ENCODE measurements at places on chromosomes 2 and 18.

GRCh38 chr2:68169308-68169707 is 11.6 kb downstream of the PNO1 start:
- DNase-seq: no peak

- no peak for DNase-seq
Observed at GRCh38 chr2:137886083-137886831, 78.0 kb upstream of the HNMT start.

- DNase-seq: no peak
Observed at GRCh38 chr2:185221-185620, 78.6 kb downstream of the SH3YL1 start.

- DNase-seq: no peak
Observed at GRCh38 chr2:217994776-217995274, 8.0 kb downstream of the TNS1 start.

GRCh38 chr2:151843691-151844061 is 15.5 kb upstream of the ARL5A start:
- no peak for DNase-seq

DNA sequence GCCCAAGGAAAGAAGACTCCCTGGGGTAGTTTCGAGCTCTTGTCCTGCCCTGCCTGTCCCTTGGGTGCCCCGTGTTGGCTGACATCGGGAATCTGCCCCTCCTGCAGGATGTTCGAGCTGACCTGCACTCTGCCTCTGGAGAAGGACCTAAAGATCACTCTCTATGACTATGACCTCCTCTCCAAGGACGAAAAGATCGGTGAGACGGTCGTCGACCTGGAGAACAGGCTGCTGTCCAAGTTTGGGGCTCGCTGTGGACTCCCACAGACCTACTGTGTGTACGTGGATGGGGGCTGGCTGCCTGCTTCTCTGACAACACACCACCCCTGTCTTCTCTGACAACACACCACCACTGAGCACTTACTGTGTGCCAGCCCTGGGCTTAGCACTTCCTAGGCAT is 210.8 kb downstream of the DYSF start:
- DNase-seq: no peak

GRCh38 chr2:212022966-212023365 is 515.6 kb downstream of the ERBB4 start:
- no peak for DNase-seq

DNA sequence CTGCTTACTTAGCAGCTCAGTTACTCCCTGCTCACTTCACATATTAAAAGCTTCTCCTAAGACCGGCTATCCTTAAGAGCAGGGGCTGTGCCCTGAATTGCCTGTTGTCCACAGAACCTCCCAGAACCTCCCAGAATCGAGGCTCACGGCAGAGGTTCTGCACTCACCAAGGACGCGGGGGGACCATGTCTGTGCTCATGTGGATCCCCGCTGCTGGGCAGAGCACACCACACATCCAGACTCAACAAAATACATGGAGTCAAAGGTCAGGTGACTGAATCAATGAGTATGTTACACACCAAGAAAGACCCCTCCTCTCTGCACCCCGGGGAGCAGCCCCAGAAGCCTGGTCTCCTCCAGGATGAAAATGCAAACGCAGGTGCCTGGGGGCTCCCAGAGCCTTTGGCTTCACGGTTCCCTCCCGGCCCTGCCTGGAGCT is 149.0 kb downstream of the MBP start:
- no peak for DNase-seq

DNA sequence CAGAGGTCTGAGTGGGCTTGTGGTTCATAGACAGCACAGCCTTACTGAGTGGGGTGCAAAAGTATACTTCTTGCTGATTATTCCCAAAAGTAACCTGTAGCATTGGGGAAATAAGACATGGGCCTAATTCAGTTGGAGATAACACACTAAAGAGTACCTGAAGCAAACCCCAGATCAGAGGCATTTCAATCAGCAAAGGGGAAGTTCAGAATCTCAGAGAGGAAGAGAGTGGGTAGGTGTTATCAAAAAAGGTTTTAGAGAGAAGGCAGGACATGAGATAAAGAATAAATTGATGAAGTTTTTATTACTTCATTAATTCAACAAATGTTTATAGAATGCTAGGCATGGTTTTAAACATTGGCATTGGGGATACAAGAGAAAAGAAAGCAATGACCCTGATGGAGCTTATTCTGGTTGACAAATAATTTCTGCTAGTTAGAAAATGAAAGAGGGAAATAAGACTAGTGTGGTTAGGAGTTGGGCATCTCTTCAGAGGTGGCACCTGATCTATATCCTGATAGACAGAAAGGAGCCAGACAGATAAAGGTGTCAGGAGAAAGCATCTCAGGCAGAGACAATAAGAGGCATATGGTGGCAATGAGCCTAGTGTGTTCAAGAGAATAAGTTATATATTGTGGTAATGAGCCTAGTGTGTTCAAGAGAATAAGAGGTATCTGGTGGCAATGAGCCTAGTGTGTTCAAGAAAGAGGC is 153.8 kb upstream of the SETBP1 start:
- no peak for DNase-seq

DNA sequence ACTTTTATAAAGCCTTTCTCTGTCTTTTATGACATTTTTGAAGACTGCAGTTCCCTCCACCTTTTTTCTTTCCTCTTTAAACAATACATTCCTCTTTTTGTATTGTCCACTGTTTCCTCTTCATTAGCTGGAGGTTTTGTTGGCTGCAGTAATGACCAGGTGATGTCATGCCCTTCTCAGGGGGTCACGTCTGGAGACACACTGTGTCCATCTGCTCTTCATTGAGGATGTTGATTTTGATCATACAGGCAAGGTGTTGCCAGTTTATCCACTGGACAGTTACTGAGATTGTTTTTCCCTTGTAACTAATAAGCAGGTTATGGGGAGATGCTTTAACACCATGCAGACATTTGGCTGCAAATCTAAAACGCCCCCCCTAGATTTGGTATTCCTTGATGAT is 19.8 kb downstream of the ZNF407 start:
- no peak for DNase-seq

DNA sequence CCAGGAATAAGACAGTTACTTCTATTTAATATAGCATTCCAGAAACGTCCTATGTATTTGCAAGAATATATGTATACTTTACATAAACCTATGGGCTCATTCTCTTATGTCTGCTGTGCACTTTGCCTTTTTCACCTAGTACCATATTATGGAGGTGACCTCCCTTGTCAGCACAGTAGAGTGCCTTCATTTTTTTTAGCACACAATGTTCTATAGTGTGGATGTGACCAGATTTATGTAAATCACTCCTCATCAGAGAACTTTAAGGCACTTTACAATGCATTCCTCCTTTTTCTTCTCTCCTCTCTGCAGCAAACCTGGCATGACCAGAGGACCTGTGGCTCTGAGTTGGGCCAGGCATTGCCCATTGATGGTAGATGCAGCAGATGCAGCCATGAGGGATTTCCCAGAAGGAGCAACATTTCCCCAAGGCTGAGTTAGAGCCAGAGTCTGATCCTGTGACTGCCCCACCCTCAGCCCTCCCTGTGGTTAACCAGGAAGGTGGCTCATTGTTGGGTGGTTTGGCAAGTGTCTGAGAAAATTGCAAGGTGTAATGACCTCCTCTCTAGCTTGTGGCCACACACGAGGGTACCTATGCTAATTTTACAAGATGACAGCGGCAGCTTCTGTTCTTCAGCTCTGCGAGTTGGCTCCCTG is 76.5 kb upstream of the DLX2 start:
- DNase-seq: no peak

GRCh38 chr2:199778655-199779054 is 72.3 kb downstream of the FTCDNL1 start:
- DNase-seq: no peak

DNA sequence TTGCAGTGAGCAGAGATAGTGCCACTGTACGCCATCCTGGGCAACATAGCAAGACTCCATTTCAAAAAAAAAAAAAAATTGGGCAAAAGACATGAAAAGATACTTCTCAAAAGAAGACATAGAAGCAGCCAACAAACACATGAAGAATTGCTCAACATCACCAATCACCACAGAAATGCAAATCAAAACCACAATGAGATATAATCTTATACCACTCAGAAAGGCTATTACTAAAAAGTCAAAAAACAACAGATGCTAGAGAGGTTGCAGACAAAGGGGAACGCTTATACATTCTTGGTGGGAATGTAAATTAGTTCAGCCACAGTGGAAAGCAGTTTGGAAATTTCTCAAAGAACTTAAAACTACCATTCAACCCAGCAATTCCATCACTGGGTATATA is 43.1 kb upstream of the CHAC2 start:
- no peak for DNase-seq

DNA sequence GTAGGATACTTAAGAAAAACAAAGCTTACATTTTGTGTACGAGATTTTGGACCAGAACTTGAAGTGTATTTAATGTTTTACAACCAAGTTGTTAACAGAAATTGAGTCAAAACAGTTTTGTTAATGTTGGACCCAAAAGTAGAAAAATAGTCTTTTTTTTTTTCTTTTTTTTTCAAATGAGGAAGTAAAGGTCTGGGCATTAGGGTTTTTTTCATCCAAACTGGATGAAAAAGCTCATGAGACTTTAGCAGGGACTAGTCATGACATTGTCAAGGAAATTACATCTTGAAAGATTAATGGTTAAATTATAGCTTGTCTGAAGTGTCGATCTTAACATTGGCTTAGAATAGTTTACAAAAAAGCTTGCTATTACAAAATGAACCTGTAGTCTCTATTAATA is 32.3 kb downstream of the CCNT2 start:
- DNase-seq: no peak

- DNase-seq: no peak
Observed at GRCh38 chr2:104425850-104426595, 427.9 kb upstream of the POU3F3 start.

DNA sequence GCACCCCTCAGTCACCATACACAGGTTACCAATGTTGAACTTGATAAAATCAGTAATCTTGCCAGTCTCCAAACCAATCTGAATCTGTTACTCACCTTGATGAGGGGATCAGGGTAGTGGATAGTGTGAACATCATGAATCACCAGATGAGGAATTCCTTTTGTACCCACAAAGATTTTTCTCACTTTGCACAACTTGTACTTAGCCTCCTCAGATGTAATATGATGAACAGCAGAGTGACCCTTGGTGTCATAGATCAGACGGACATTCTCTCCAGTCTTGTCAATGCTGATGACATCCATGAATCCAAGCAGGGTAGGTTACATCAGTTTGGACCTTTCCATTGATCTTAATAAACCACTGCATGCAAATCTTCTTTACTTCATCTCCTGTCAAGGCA is 54.7 kb downstream of the MDH1 start:
- DNase-seq: no peak

DNA sequence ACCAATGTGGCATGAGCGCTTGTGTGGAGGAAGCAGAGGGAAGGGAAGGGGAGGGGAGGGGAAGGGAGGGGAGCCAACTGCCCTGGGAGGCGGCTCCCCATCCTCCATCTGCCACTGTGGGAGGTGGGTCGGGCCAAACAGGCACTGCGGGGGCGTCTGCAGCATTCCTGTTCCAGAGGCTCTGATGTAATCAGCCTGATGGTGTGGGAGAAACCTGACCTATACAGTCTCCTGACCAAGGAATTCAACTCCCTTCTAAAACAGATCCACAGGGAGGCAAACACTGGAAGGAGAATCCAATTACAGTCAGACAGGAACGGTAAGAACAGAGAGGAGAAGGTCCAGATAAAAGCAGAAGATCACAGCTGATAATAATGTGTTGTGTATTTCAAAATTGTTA is 88.8 kb downstream of the CD8B2 start:
- DNase-seq: no peak

- no peak for DNase-seq
Observed at GRCh38 chr2:238020816-238021215, 40.0 kb upstream of the SCLY start.
